ENCODE measurements at places on chromosomes 4 and X. TPM values are rescaled to one million over a fixed set of nuclear protein-coding genes. Genes with fewer than 3 reads are reported as not detected.

GRCh38 chrX:23822397-23822796 is 39.4 kb downstream of the SAT1 start:
- H3K27me3 ChIP-seq, result no peaks in the 10 kb centered on the region
- no peaks in the 10 kb centered on the region for H3K36me3 ChIP-seq
- no peak overlapping the region for H3K4me3 ChIP-seq
- H3K4me1 ChIP-seq, result no peaks in the 10 kb centered on the region
- H3K27ac ChIP-seq, result no peak overlapping the region

DNA sequence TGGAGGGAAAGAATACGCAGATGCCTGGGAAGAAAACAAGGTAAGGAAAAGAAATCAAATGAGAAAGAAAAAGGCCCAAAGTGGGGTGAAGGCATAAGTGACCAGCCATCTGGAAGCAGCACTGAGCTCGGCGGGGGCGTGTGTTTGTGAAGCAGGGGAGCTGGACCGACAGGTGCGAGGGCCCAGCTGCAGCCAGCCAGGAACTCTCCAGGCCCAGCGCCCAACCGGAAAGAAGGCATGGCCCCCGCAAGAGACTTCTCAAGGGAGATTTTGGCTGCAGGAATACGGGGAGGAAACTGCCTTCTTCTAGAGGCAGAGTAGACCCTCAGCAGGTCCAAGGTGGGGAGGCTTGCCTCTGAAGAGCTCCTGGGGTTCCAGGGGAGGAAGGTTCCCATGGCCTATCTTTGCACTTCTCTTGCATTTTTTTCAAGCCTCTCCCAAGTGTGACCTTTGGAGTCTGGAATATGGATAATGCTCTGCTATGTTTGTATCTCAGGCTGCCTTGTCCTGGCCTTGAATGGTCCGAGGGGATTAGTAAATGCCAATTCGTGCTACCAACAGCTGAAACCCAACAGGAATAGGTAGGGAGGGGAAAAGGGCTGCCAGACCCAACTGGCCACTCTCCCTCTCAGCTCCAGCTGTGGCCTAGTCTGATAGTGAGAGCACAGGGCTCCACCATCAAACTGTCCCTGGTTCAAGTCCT is 10.8 kb upstream of the CITED1 start:
- no peaks in the 10 kb centered on the region for H3K4me1 ChIP-seq
- H3K27me3 ChIP-seq, result no peaks in the 10 kb centered on the region
- no peaks in the 10 kb centered on the region for H3K36me3 ChIP-seq
- DNase-seq, result no peak

DNA sequence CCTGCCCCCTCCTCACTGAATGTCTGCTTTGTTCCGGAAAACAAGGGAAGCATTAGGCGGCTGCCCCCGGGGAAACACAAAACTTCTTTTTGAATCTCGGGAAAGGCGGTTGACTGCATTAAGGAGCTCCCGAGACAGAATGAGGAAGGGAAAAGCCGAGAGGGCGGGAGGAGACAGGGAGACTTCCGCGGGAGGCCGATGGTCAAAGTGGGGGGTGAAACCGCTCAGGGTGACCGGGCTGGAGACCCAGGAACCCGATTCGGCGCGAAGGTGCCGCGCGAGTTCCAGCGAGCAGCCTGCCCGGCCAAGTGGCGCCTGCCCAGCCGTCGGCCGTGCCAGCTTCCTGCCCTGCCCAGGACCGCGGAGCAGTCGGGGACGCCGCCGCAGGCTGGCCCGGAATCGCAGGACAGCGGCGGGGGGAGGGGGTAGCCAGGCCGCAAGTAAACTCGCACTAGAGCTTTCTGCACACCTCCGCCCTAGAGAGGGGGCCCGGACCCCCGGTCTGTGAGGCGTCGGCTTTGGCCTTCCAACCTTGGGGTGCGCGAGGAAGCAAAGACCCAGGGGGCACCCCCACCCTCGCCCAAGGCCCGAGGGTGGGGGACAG is 55.1 kb upstream of the BCOR start:
- peaks cover 9% of the 10 kb centered on the region for H3K27me3 ChIP-seq
- no peak for DNase-seq
- no peak overlapping the region for H3K27ac ChIP-seq
- H3K36me3 ChIP-seq, result no peaks in the 10 kb centered on the region

GRCh38 chrX:111083081-111083480 is 12.9 kb upstream of the PAK3 start:
- H3K27ac ChIP-seq, result no peak overlapping the region
- H3K4me1 ChIP-seq, result no peaks in the 10 kb centered on the region
- no peaks in the 10 kb centered on the region for H3K36me3 ChIP-seq
- H3K4me3 ChIP-seq, result no peak overlapping the region

GRCh38 chr4:89216866-89217265 is 90.7 kb downstream of the GPRIN3 start:
- H3K4me1 ChIP-seq, result no peaks in the 10 kb centered on the region
- H3K27ac ChIP-seq, result no peak overlapping the region
- H3K4me3 ChIP-seq, result no peak overlapping the region
- H3K36me3 ChIP-seq, result no peaks in the 10 kb centered on the region
- no peak for DNase-seq

GRCh38 chr4:23153076-23153475 is 460.3 kb downstream of the GBA3 start:
- H3K27ac ChIP-seq, result no peak overlapping the region
- no peak overlapping the region for H3K4me3 ChIP-seq
- H3K36me3 ChIP-seq, result no peaks in the 10 kb centered on the region
- no peak for DNase-seq

DNA sequence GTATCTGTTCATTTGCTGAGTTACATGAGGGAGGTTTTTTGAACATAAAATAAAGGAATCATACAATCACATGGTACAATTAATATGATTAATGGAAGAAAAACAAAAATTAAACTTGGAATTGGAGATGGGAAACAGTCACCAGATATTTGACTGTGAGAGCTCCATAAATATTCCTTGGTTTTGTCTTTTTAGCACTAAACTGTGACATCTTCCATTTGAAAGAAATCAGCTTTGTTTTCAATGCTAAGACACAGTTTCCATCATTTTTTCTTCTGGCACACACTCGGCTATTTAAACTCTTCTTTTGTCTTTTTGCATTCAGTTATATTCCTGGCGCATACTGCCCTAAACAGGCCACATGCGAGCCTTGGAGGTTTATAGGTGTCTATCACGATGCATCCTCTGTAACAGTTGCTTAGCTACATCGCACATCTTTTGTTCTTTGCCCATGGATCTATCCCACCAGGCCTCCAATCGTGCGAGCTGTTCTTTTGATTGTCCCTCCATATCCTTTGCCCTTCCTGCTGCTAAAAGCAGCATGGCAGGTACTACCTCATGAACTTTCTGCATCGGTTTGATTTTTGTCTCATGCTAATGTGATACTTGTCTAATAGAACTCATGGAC is 158.3 kb downstream of the LDB2 start:
- no peak for DNase-seq
- H3K4me3 ChIP-seq, result no peak overlapping the region
- no peaks in the 10 kb centered on the region for H3K4me1 ChIP-seq
- H3K36me3 ChIP-seq, result no peaks in the 10 kb centered on the region
- no peaks in the 10 kb centered on the region for H3K27me3 ChIP-seq
- H3K27ac ChIP-seq, result no peak overlapping the region

DNA sequence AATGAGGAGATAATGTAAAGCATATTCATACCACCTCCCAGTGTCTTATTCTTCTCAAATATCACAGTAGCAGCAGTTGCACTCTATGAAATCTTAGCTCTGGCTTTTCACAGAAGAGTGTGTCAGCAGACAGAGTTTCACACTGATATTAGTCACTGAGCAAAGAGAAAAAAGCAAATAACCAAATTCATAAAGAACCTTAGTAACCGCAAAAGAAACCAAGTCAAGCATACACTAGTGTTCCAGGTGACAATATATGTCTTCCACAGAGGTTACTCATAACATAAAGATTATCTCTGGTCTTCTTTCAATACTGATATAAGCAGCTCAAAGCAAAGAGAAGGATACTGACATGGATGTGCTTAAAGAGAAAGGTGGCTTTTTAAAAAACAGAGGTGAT is 181.7 kb upstream of the EDNRA start:
- no peaks in the 10 kb centered on the region for H3K4me1 ChIP-seq
- H3K36me3 ChIP-seq, result no peaks in the 10 kb centered on the region
- H3K4me3 ChIP-seq, result no peak overlapping the region
- no peaks in the 10 kb centered on the region for H3K27me3 ChIP-seq
- H3K27ac ChIP-seq, result no peak overlapping the region

- H3K36me3 ChIP-seq, result no peaks in the 10 kb centered on the region
- H3K4me3 ChIP-seq, result no peak overlapping the region
- H3K27ac ChIP-seq, result no peak overlapping the region
- H3K4me1 ChIP-seq, result no peaks in the 10 kb centered on the region
Measured at GRCh38 chrX:636981-637659, 6.5 kb downstream of the SHOX start.

GRCh38 chrX:10199212-10199611 is 42.4 kb downstream of the CLCN4 start:
- H3K4me1 ChIP-seq, result no peaks in the 10 kb centered on the region
- no peak overlapping the region for H3K4me3 ChIP-seq
- H3K27me3 ChIP-seq, result no peaks in the 10 kb centered on the region
- no peak overlapping the region for H3K27ac ChIP-seq

DNA sequence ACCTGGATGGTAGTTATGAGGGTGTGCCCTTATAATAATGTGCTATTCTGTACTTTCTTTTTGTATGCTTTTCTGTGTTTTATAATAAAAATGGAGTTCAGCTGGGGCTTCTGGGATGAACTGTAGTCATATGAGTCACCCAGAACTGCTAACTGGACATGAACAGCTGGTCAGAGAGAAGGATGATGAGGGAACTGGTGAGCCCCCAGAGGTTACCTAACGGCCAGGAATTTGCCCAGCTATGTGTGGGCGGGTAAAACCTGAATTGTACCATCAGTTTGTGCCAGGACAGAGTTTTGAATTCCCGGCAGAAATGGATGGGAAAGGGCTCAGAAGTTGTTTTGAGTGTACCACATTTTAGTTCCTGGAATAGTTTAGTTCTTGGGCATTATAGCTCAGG is 138.0 kb upstream of the USP9X start:
- no peak overlapping the region for H3K27ac ChIP-seq
- no peaks in the 10 kb centered on the region for H3K4me1 ChIP-seq
- no peak for DNase-seq
- H3K4me3 ChIP-seq, result no peak overlapping the region

DNA sequence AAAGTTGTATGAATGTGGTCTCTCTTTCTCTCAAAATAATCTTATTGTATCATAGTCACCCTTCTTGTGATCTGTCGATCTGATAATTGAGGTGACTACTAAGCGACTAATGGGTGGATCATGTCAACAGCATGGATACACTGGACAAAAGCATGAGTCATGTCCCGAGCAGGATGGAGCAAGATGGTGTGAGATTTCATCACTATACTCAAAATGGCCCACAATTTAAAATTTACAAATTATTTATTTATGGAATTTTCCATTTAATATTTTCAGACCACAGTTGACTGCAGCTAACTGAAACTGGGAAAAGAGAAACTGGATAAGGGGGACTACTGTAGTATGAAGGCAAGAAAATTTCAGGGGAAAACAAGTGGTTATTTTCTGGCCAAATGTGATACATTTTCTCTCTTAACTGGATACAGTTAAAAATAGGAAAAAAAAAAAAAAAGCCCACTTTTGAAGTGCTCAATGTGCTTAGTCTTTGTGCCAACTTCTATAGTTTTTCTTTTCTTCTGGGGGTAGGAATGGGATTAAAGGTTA is 25.3 kb downstream of the FAM241A start:
- H3K27me3 ChIP-seq, result no peaks in the 10 kb centered on the region
- no peaks in the 10 kb centered on the region for H3K4me1 ChIP-seq
- no peak for DNase-seq
- H3K4me3 ChIP-seq, result no peak overlapping the region
- H3K27ac ChIP-seq, result no peak overlapping the region
- H3K36me3 ChIP-seq, result no peaks in the 10 kb centered on the region

GRCh38 chr4:184937030-184937710 is 81.1 kb upstream of the HELT start:
- H3K4me1 ChIP-seq, result no peaks in the 10 kb centered on the region
- peak; percentile 20 for DNase-seq
- H3K27ac ChIP-seq, result no peak overlapping the region

- H3K36me3 ChIP-seq, result no peaks in the 10 kb centered on the region
- H3K4me1 ChIP-seq, result no peaks in the 10 kb centered on the region
- H3K4me3 ChIP-seq, result no peak overlapping the region
- H3K27me3 ChIP-seq, result no peaks in the 10 kb centered on the region
Measured at GRCh38 chr4:170872794-170873193, 783.0 kb upstream of the AADAT start.

DNA sequence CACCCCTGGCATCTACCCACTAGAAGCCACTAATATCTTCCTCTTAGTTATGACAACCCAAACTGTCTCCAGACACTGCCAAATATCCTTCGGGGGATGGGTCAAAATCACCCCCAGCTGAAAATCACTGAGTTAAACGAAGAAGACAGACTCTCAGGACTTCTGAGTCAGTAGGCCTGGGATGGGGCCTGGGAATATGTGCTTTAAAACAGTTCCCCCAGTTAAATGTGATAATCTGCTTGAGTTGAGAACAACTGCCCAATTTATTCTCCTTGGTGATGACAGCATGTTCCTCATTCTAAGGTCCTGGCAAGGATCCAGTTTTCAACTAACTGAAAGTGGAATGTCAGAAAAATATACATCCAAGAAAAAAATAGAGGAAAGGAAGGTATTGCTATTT is 52.4 kb downstream of the CBLL2 start:
- H3K27ac ChIP-seq, result no peak overlapping the region
- H3K4me3 ChIP-seq, result no peak overlapping the region
- no peak for DNase-seq
- no peaks in the 10 kb centered on the region for H3K27me3 ChIP-seq

DNA sequence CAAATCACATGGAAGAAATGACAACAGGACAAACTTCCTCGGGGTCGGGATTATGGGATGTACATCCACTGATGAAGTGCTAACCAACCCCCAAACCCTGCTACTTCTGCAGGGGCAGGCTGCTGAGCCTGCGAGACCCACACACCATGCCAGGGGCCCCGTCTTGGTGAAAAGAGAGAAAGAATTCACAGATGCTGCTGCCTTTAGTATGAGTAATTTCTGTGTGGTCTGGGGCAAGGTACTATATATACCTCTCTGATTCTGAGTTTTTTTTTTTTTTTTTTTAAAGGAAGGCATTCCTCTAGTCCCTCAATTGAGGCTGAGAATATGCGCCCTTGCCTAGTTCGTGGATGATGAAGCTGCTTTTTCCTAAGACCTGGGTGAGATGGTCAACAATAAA is 24.8 kb downstream of the PDHA1 start:
- no peaks in the 10 kb centered on the region for H3K27me3 ChIP-seq
- no peak overlapping the region for H3K4me3 ChIP-seq
- no peaks in the 10 kb centered on the region for H3K4me1 ChIP-seq

DNA sequence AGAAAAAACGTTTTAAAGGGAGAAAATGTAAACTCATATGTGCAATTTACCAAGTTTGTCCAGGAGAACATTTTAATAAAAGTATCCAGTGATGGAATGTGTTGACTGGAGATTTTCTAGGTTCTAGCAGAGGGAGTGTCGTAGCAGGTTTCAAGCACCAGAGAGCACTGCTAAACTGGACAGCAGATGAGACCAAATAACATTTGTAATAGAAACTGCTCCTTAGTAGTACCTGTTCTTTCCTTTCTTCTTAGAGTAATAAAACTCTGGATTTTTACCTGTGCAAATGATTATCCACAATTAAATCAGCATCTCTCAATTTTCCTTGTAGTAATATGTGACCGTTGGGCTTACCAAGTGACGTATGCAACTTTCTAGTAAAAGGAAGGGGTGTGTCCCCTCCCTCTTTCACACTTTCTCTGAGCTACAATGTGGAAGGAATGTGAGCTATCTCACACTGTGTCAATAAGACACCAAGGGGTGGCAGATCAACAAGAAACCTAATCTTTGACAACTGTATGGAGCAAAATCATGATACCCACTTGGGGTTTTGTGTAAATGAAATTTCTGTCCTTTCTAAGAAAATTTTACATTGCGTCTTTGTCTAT is 9.5 kb downstream of the HPGDS start:
- DNase-seq, result no peak
- no peaks in the 10 kb centered on the region for H3K36me3 ChIP-seq

The FAAH2 gene
- total RNA-seq, result 10.6 TPM

The XK gene
- 2.0 TPM for total RNA-seq

The CENPVL2 gene
- total RNA-seq, result not detected

The SLC25A31 gene
- not detected for total RNA-seq

All from vagina (tissue), 2 donors.